NK-92 treated with Interleukin-12 subunit alpha and Interleukin-12 subunit beta, amount 100 ng/mL, for 24 hours (cell line): ENCODE measurements at places on chromosomes 3 and 15.

DNA sequence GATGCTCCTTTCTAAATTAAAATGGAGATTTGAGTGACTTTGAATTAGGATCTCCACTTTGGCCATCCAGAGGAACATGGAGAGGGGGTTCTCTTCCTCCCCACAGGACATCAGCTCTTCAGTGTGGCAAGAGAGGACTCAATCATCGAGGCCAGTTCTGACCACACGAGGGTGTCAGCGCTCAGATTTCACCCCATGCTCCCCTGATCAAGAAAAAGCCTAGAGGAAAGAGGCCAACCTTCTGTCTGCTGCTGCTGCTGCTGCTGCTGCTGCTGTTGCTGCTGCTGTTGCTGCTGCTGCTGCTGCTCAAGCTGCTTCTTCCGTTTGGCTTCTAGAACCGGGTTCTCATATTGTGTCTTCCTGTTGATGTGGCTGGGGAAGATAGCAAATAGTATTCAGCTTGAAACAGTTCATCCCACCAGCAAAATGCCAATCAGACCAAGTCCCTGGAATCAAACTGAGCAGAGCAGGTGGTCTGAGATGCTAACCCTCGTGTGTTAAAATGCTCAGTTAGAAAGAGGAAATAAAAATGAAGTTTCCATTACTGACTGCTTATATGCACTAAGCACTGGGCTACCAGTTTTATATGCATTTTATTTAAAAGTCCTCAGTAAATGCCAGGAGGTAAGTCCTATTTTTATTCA, 599.0 kb downstream of the MAGI1 start:
- no peak for DNase-seq

DNA sequence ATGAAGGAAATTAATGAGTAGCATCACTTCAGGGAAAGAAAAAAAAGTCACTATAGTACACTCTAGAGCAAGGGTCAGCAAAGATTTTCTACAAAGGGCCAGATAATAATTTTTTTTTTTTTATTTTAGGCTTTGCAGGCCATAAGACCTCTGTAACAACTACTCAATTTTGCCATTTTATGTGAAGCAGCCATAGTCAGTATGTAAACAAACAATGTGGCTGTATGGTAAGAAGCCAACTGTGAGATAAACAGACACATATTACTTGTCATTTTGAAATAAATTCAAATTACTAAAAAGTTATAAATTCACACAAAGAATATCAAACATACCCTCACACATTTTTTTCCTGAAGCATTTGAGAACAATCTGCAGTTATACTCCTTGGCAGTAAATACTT, 40.6 kb downstream of the SCAPER start:
- no peak for DNase-seq

- DNase-seq, result no peak
Measured at GRCh38 chr3:188084752-188085583, 69.0 kb upstream of the LPP start.

GRCh38 chr3:142940472-142940871, 23.0 kb downstream of the PAQR9 start:
- DNase-seq, result no peak

- no peak for DNase-seq
Measured at GRCh38 chr3:29853841-29854397, 573.0 kb downstream of the RBMS3 start.

- DNase-seq, result no peak
Measured at GRCh38 chr3:21170964-21171363, 580.0 kb downstream of the ZNF385D start.

DNA sequence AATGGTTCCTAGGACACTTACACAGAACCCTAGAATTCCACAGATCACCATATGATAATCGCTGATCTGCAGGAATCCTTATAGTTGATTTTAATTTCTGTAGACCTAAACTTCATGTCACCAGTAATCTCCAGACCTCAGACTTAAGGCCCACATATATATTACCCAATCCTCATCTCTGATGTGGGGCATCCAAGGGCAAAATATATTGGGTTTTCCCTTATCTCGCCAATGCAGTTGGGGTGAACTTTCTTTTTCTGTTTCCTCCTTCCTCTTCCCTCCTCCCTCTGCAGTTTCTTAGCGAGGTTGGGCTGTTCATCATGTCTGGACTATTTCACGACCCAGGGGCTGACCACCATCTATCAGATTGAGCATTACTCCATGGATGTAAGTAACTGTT, 230.2 kb downstream of the P3H2 start:
- DNase-seq, result no peak

DNA sequence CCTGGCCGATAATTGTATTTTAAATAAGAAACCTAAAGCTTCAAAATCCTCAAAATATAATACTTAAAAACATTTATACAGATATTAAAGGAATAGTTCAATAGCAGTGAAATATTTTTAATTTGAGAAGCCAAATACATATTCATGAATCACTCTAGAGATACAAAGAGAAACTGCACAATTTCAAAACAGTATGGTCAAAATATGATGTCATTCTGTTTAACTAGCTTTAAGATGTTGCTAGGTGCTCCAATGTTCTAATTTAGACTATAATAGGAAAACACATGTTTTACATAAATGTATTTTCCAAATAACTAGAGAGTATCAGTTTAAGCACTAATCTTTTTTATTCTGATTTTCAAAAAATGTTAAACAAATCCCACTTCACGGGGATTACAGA, 10.3 kb upstream of the NRROS start:
- DNase-seq, result no peak

DNA sequence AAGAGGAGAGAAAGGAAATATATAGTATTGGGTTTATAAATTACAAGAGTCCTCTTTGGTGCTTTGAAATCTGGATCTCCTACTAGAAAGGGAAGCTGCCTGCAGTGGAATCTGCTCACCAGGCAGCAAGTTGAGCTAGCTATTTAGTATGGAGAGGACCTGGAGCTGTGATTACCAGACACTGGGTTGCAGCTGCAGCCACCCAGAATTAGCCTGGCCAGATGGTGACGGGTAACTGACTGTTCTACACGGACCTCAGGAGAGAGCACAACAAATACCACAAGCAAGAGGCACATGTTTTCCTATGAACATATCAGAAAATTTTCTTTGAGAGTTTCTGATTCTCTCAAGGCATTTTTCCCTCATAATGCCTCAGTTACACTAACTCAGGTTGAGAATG, 46.5 kb downstream of the SYNPR start:
- DNase-seq, result no peak

DNA sequence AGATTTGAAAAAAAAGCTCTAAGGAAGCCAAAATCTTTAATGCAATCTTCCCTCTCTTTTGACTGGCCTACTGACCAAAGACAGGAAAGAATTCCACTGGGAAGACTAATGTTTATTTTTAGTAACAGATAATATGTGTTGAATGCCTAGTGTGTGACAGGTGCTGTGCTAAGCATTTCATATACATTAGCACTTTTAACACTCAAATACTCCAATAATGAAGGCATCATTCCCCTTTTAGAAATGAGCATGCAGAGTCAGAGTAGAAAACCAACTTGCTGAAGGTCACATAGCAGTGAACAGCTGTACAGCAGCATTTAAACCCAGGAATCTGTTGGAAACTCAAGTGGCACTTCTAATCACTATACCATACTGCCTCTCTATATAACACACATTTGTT, 170.6 kb downstream of the MINAR1 start:
- DNase-seq, result no peak

GRCh38 chr15:73493922-73494321, 51.0 kb downstream of the REC114 start:
- DNase-seq, result no peak

GRCh38 chr15:69402816-69403215, 11.3 kb upstream of the KIF23 start:
- no peak for DNase-seq

- DNase-seq, result no peak
Measured at GRCh38 chr3:195847055-195847950, 35.6 kb upstream of the MUC4 start.

GRCh38 chr15:29542994-29543393, 273.4 kb upstream of the NSMCE3 start:
- DNase-seq, result no peak

- no peak for DNase-seq
Measured at GRCh38 chr3:44242721-44243120, 1.0 kb downstream of the TOPAZ1 start.

DNA sequence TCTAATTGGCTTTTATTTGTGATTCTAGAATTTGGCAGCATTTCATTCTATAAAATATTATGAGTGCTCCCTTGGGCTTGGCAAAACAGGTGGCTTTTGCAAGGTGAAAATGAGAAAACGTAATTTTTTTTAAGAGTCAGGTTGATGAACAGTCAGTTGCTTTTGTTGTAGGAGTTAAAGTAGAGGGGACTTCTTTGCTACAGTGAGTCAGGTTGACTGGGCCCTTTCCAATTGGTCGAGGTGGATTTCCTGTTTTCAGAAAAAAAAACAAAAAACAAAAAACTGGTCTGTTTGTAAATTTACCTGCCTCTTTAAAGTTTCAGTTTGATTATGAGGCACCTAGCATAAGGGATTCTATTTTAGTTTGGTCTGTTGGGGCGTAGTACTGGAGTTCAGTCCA, 1469.4 kb upstream of the GBE1 start:
- DNase-seq, result no peak

DNA sequence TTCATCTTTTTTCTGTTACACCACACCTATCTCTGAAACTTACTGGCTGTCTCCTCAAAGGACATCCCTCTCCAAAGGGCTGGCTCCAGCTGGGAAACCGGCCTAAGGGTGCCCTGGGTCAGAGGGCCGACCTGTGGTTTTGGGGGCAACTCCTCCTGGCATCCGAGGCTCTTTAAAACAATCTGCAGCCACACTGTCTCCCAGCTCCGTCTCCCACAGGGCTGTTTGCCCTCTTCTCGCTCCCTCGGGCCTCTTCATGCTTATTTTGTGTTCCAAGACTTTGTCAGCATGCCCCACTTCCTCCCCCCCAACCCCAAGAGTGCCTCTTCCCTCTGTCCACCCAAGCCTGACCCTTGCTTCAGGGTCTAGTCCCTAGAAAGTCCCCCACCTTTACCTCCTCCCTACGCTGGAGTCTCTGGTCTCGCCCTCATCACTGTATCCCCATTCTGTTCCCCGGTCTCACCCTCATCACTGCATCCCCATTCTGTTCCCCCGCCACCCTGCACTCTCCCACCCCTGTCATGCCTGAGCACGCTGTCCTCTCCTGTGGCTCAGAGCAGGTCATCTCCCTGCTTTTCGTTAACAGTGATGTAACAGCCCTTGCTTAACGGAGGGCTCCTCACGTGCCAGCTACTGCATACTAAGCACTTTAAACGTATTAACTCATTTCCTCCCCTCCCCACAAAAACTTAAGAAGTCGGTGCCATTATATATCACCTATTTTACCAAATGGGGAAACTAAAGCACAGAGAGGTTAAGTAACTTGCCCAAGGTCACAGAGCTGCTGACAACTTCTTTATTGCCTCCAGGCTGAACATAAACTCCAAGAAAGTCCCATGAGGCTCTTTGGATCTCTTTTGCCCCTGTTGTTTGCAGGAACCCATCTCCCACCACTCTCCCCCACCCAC, 1.1 kb upstream of the CSK start:
- peak; percentile 50 for DNase-seq

GRCh38 chr3:63977893-63978292, 45.4 kb downstream of the PSMD6 start:
- no peak for DNase-seq

- peak; percentile 54 for DNase-seq
Measured at GRCh38 chr3:126982471-126983175, at the start of gene PLXNA1. Gene PLXNA1, plus strand, starts transcription at chr3:126983115. Its CDS starts 5,479 bp downstream, at chr3:126988594.

DNA sequence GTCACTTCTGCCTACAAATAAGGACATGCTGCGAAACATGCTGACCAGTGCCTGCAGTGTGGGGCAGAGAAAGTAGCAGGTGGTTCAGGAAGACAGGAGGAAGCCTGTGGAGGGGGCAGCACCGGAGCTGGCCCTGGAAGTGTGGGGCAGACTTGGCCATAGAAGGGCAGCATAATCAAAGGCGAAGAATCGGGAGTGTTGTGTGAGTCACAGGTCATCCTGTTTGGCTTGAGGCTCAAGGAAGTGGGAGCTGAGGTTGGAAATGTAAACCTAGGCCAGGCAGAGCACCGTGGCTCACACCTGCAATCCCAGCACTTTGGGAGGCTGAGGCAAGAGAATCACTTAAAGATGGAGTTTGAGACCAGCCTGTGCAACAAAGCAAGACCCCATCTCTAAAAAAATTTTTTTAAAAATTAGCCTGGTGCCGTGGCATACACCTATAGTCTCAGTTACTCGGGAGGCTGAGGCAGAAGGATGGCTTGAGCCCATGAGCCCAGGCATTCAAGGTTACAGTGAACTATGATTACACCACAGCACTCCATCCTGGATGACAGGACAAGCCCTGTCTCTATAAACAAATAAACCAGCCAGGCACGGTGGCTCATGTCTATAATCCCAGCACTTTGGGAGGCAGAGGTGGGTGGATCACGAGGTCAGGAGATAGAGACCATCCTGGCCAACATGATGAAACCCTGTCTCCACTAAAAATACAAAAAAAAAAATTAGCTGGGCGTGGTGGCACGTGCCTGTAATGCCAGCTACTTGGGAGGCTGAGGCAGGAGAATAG, 54.0 kb downstream of the FAM43A start:
- DNase-seq, result no peak

GRCh38 chr3:16452261-16452660, 61.2 kb downstream of the RFTN1 start:
- no peak for DNase-seq

DNA sequence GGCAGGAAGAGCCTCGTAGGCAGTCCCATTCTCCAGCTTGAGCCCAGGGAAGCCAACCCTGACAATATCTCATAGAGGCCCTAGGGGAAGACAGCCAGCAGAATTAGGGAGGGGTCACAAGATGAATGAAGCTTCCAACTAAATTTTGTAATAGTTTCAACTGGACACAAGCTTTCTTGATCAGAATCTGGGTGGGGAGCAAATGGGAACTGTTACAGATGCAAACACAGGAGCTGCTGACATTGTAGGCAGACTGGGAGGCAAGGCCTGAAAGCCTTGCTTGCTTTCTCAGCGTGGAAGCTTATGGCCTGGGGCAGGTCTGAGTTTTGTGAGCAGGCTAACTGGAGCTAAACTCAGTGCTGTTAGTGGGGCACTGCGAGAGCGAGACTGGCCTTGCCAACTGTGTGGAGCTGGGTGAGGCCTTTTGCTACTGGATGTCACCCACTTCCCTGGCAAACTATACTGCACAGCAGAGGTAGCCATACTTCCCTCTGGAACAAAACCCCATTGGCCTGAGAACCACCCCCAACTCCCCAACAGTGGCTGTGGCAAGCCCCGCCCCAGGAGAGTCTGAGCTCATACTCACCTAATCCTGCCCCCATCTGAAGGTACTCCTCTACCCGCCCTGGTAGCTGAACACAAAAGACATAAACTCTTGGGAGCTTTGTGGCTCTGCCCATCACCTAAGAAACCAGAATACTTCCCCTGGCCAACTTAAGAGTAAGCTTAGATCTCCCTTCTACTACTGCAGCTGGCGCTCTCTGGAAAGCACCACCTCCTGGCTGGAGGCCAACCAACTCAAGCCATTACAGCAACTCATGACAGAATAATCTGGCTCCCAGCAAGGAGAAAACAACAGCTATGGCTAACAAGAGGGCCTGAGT, 42.9 kb downstream of the CFAP20DC start:
- no peak for DNase-seq
